ENCODE measurements at places on chromosomes 1 and 21.
A peak's percentile ranks its signal among the peaks of the same experiment; 100 is the strongest.

DNA sequence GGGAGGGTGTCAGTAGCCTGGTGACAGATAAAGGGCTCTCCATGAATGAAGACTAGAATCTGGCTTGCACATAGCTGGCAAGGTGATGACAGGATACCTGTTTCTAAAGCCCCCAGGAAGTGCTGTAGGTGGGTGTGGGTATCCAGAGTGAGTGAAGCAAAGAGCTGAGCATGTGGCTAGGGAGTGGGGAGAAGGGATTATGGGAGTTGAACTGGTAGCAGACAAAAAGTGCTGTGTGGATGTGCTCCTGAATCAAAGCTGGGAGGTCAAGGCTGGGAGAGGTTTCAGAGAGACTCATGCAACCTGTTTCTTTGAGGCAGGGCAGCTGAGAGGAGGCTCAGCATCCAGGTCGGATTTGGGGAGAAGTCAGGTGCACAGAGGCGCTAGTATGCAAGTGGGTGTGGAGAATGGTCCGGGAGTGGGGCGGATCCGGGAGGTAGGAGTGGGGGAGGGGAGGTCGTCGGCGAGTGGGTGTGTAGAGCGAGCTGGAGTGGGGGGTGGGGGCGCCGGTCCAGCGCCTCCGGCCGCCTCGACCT, 600 bp downstream of the ASTN1 start:
- DNase-seq = no peak

DNA sequence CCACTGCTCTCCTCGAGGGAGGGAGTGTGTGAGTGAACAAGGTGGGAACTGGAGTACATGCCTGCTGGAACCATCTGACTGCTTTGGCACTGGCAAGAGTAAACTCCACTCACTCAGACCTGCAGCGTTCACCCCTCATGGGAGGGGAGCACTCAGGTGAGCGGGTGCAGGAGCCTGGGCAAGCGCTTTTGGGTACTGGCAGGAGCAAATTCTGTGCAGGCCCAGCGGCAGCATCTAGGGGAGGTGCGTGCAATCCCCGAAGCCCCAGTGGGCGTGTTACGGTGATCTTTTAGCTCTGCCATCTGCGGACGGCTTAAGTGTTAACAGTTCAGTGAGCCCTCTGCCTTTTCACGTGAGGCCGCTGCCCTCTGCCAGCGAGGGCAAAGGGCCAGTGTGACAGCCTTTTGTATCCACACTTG, 127.4 kb downstream of the PATJ start:
- no peak for DNase-seq

GRCh38 chr21:25867061-25867460, 132.3 kb downstream of the GABPA start:
- DNase-seq = no peak

DNA sequence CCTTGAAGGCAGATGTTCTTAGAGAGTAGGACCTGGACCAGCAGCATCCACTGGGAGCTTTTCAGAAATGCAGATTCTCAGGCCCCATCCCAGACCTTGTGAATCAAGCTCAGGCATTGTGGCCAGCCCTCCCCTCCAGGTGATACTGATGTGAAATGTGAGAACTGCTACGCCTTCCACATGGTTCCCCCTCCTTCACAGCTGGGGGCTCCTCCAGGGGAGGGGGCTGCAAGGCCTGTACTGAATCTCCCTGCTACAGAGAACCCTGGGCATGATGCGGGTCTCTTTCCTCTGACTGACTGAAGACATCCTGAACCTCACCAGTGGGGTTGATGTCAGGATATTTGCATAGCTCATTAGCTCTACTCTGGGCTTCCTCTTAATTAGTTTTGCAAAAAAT, 141.8 kb upstream of the CSF3R start:
- no peak for DNase-seq

- DNase-seq = no peak
Measured at GRCh38 chr1:42731585-42731984, 8.5 kb downstream of the CLDN19 start.

- DNase-seq = no peak
Measured at GRCh38 chr1:87501738-87502137, 173.1 kb downstream of the LMO4 start.

DNA sequence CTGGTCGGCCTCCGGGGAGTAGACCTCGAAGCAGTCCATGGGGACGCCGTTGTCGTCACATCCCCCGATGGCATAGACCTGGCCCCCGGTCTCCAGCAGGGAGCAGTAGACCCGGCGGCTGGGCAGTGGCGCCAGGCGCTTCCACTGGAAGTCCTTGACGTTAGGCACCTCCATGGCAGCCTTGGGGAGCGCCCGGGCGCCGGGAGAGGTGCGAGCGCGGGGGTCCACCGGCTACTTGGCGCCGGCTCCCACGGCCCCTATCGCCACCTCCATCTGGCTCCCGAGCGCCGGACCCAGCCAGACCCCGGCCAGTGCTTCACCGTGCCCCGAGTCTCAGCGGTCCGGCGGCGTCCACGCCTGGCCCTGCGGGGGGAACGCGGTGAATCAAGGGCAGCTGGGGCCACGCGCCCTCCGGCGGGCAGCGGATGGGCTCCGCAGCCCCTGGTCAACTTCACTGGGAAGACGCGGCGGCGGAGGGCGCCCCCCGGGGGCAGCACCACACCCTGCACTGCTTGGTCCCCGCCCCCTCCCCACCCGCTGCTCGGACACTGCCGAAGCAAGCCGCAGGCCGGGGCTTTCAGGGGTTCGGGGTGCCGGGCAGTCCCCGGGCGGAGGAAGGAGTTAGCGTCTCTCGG, 13.2 kb downstream of the KLHDC8A start:
- DNase-seq = peak; percentile 42

GRCh38 chr1:199020051-199020450, 381.2 kb downstream of the PTPRC start:
- no peak for DNase-seq

DNA sequence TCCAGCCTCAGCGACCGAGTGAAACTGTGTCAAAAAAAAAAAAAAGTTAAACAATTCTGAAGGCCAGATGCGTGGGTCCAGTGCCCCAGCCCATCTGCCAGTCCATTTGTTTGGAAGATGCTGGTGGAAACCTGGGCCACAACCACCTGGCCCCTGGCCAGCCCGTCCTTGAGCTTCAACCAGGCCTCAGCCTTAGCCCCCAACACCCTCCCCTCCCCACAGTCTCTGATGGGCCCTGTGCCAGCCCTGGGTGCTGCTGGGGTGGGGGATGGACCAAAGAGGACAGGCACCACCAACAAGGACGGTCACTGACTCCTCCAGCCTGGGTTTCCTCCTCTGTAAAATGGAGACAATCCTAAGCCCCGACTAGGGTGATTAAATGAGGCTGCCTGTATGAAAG, 19.6 kb upstream of the PLEKHG5 start:
- DNase-seq = no peak

GRCh38 chr1:213782941-213783672, 204.7 kb upstream of the PROX1 start:
- DNase-seq = no peak

DNA sequence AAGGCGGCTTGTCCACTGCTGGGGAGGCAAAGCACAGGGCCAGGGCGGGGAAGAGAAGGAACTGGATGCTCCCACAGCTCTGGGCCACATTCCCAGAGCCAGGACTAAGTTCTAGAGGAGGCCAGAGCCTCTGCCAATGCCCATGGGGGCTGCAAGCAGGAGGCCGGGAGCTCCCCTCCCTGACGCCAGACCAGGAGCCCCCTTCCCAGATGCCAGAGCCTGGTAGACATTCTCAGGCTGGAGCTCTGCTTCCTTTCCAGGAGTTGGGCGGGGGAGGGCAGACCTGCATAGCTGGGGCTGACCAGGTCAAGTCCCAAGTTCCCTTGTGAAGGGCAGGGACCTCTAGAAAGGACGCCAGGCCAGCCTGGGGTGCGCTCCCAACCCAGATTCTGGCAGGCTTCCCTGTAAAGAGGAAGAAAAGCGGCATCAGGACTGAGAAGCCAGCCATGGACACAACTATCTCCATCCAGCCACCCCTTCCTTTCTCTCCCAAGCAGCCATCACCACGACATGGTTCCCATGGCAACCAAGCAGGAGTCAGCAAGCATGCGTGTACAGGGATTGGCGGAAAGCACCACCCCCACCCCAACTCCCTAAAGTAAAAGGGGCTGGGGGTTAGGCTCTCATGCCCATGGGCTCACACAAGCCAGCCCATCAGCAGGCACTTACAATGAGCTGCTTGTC, 13.4 kb downstream of the KIF21B start:
- no peak for DNase-seq

- DNase-seq = peak; percentile 1
Measured at GRCh38 chr1:201145132-201145531, 9.1 kb downstream of the TMEM9 start.

- DNase-seq = no peak
Measured at GRCh38 chr1:67441183-67441582, 11.0 kb upstream of the SERBP1 start.
